Progenitor cell of endocrine pancreas (in vitro differentiated cells): ENCODE measurements at places on chromosomes 11 and 22. TPM values are rescaled to one million over a fixed set of nuclear protein-coding genes. Genes with fewer than 3 reads are reported as not detected.

Gene OR51I1
- not detected in 2 replicates for total RNA-seq

Gene NEFH
- 0.69 and 0.80 TPM in 2 replicates for total RNA-seq

Gene GSTT2B
- total RNA-seq: 4.8 and 5.4 TPM in 2 replicates

DNA sequence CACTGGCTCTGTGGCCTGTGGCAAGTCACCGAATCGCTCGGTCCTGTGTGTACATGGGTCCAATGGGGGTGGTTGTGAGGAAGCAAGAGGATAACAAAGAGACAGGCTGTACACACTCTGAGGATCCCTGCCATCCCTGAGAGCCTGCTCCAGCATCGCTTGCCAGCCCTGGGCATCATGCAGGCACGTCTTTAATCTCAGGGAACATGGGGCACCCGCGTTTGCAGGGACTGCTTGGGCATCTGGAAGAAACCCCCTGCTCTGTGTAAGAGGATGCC lies 1.3 kb upstream of the C1QTNF5 start:
- H3K4me3 ChIP-seq: no peak overlapping the region
- H3K36me3 ChIP-seq: no peaks in the 10 kb centered on the region
- H3K4me1 ChIP-seq: peaks cover 3% of the 10 kb centered on the region
- H3K27ac ChIP-seq: no peak overlapping the region
- H3K27me3 ChIP-seq: peaks cover 64% of the 10 kb centered on the region

DNA sequence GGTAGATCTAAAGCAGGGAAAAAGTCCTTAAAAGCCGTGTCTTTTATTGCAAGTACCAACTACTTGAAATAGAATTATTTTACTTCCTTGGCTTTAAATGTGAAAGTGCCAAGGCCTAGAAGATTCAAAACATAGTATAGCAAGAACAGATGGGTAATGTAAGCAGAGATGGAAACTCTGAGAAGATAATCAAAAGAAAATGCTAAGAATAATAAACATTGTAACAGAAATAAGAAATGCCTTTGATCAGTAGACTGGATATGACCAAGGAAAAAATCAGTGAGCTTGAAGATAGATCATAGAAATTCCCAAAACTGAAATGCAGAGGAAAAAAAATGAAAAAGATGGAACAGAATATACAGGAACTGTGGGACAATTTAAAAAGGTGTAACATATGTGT lies 113.1 kb downstream of the BLID start:
- H3K27me3 ChIP-seq: no peaks in the 10 kb centered on the region
- H3K36me3 ChIP-seq: no peaks in the 10 kb centered on the region
- no peak for DNase-seq
- H3K27ac ChIP-seq: no peak overlapping the region

- H3K4me3 ChIP-seq: no peak overlapping the region
- no peak overlapping the region for H3K27ac ChIP-seq
- no peaks in the 10 kb centered on the region for H3K36me3 ChIP-seq
- no peaks in the 10 kb centered on the region for H3K4me1 ChIP-seq
These were observed 24.0 kb downstream of the PAX6 start for GRCh38 chr11:31786996-31787685.

GRCh38 chr11:95338430-95338991 lies 107.5 kb upstream of the SESN3 start:
- H3K4me1 ChIP-seq: peaks cover 1% of the 10 kb centered on the region
- no peak for DNase-seq
- H3K27ac ChIP-seq: no peak overlapping the region
- H3K27me3 ChIP-seq: no peaks in the 10 kb centered on the region
- H3K36me3 ChIP-seq: no peaks in the 10 kb centered on the region

DNA sequence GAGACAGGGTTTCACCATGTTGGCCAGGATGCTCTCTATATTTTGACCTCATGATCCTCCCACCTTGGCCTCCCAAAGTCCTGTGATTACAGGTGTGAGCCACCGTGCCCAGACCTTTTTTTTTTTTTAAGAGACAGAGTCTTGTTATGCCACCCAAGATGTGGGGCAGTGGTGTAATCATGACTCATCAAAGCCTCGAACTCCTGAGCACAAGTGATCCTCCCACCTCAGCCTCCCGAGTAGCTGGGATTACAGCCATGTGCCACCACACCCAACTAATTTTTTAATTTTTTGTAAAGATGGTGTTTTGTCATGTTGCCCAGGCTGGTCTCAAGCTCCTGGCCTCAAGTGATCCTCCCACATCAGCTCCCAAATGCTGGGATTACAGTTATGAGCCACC lies 37.9 kb downstream of the IZUMO1R start:
- H3K27me3 ChIP-seq: no peaks in the 10 kb centered on the region
- no peak overlapping the region for H3K4me3 ChIP-seq
- no peak overlapping the region for H3K27ac ChIP-seq
- H3K4me1 ChIP-seq: no peaks in the 10 kb centered on the region

GRCh38 chr11:118051611-118052461 lies 25.0 kb upstream of the TMPRSS4 start:
- H3K27me3 ChIP-seq: peaks cover 20% of the 10 kb centered on the region
- H3K27ac ChIP-seq: no peak overlapping the region
- H3K36me3 ChIP-seq: no peaks in the 10 kb centered on the region
- H3K4me3 ChIP-seq: no peak overlapping the region
- peaks cover 2% of the 10 kb centered on the region for H3K4me1 ChIP-seq

- H3K4me3 ChIP-seq: no peak overlapping the region
- peaks cover 11% of the 10 kb centered on the region for H3K4me1 ChIP-seq
- no peaks in the 10 kb centered on the region for H3K27me3 ChIP-seq
- no peaks in the 10 kb centered on the region for H3K36me3 ChIP-seq
These were observed 49.3 kb downstream of the TSPAN18 start for GRCh38 chr11:44775985-44776446.

DNA sequence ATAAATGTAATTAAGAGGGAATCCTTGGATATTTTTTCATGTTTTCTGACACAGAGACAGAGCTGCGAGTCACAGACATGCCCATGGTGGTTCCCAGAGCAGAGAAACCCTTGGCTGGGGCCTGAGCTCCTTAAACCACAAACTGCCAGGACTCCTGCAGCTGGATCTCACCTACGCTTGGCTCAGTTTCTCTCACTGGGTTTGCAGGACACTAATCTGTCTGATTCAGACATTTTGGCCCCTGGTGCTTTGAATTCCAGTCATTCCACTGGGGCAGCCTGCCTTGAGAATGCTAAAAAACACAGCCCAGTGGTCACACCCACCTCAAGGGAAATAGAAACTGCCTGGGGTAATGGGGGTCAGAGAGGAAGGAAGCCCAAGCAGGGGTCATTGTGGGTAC lies 122.6 kb downstream of the CCDC81 start:
- no peak for DNase-seq
- H3K36me3 ChIP-seq: no peaks in the 10 kb centered on the region
- H3K4me1 ChIP-seq: peaks cover 12% of the 10 kb centered on the region

- DNase-seq: no peak
- H3K36me3 ChIP-seq: peaks cover 1% of the 10 kb centered on the region
- H3K4me3 ChIP-seq: no peak overlapping the region
- H3K27ac ChIP-seq: no peak overlapping the region
These were observed 9.6 kb downstream of the ART5 start for GRCh38 chr11:3632070-3632660.
